ENCODE measurements at places on chromosomes 7 and 10. TPM values are rescaled to one million over a fixed set of nuclear protein-coding genes. Genes with fewer than 3 reads are reported as not detected.

The FAM180A gene
- total RNA-seq: 0.05 TPM

The DNAJB12 gene
- 33.4 TPM for total RNA-seq

The SPDYE8 gene
- total RNA-seq: not detected

The MKX gene
- not detected for total RNA-seq

The PIK3CG gene
- total RNA-seq: not detected

The INMT gene
- total RNA-seq: 0.03 TPM
